ENCODE measurements at places on chromosomes 2 and 18.

- no peak for DNase-seq
These were observed 42.2 kb downstream of the METTL4 start for GRCh38 chr18:2529154-2529553.

GRCh38 chr2:121961761-121962160 lies 206.3 kb downstream of the TSN start:
- DNase-seq, result no peak

- no peak for DNase-seq
These were observed 77.8 kb downstream of the FAM161A start for GRCh38 chr2:61775956-61776570.

DNA sequence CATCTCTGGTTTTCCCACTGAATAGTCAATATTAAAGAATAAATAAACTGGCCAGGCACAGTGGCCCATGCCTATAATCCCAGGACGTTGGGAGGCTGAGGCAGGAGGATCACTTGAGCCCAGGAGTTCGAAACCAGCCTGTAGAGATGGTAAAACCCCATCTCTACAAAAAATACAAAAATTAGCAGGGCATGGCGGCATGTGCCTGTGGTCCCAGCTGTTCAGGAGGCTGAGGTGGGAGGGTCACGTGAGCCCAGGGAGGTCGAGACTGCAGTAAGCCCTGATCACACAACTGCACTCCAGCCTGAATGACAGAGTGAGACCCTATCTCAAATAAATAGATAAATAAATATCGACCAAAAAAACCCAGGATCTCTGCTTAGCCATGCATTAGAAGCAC lies 50.2 kb upstream of the BIN1 start:
- no peak for DNase-seq

- DNase-seq, result no peak
These were observed 54.6 kb upstream of the RASGRP3 start for GRCh38 chr2:33421820-33422219.

Measured in NCI-H187 treated with DMSO at 0.1 percent for 48 hours (cell line).